ENCODE measurements at places on chromosomes 12 and 14. TPM values are rescaled to one million over a fixed set of nuclear protein-coding genes. Genes with fewer than 3 reads are reported as not detected.

- peak; percentile 43 for DNase-seq
Observed at GRCh38 chr12:120468821-120469449, 613 bp downstream of the SRSF9 start.

- DNase-seq, result peak; percentile 50
Observed at GRCh38 chr14:101561145-101561896, at the start of gene DIO3. DIO3 (plus strand) TSS chr14:101561495.

DNA sequence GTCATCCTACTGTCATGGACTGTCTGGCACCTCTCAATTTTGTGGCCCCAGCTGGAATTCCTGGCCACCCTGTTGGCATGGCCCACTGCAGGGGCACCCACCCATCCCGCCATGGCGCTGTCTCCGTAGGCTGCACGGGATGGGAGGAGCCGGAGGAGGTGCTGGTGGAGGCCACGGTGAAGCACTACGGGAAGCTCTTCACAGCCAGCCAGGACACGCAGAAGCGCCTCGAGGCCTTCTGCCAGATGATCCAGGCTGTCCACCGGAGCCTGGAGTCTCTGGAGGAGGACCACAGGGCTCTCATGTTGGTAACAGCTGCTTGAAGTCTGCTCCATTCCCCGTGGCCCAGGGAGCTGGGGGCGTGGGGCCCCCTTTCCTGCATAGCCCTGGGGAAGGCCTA, 3.9 kb downstream of the CCDC197 start:
- DNase-seq, result peak; percentile 34

DNA sequence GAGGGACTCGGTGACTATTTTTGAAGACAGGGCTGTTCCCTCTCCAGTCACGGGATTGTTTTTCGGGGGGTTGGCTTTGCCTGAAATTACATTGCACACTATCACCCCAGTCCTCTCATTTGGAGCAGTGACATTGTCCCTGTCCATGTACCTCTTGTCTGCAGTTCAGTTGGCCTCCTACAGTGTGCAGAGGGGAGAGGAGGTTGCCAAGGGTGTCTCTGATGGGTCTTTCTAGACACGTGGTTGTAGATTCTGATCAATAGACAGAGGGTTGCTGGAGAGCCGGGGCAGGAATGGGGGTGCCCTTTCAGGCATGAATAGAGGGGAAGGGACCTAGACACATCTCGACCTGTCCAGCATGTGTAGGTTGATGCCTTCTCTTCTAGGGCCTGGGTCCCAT, 1.2 kb downstream of the TMEM120B start:
- no peak for DNase-seq

DNA sequence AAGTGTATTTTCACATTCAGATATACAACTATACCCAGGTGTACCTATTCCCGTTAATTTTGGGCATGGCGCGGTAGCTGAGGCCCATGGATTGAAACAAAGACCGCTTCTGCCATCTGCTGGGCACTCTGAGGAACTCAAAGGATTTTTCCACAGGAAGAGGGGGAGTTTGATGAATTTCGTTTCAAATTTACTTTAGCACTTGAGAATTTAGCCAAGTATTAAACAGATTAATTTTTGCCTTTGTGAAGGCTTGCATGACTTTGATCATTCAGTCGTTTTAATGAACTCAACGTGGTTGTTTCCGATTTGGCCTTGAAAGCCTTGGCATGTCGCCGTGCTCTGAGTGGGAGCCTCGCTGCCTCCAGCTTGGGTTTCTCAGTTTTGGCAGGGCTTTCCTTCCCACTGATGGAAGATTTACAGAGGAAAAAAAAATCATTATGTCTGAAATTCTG, 153.2 kb upstream of the DDHD1 start:
- peak; percentile 56 for DNase-seq

DNA sequence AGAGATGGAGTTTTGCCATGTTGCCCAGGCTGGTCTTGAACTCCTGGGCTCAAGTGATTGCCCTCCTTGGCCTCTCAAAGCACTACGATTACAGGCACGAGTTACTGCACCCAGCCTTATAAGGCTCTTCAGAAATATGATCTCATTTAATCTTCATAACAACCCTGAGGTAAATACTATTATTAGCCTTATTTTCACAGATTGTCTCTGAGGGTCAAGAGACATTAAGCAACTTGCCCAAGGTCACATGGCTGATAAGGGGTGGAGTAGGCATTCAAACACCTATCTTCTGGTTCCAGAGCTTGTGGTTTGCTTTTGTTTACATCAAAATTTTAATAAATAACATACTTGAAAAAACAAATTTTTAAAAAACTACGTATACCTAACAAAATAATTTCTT, 5.1 kb downstream of the PRKAG1 start:
- DNase-seq, result no peak

GRCh38 chr14:72311116-72311515, 378.9 kb downstream of the RGS6 start:
- peak; percentile 6 for DNase-seq

GRCh38 chr12:50073206-50073605, 11.9 kb upstream of the SMARCD1 start:
- no peak for DNase-seq

GRCh38 chr14:26841920-26842741, 244.3 kb upstream of the NOVA1 start:
- DNase-seq, result peak; percentile 14

DNA sequence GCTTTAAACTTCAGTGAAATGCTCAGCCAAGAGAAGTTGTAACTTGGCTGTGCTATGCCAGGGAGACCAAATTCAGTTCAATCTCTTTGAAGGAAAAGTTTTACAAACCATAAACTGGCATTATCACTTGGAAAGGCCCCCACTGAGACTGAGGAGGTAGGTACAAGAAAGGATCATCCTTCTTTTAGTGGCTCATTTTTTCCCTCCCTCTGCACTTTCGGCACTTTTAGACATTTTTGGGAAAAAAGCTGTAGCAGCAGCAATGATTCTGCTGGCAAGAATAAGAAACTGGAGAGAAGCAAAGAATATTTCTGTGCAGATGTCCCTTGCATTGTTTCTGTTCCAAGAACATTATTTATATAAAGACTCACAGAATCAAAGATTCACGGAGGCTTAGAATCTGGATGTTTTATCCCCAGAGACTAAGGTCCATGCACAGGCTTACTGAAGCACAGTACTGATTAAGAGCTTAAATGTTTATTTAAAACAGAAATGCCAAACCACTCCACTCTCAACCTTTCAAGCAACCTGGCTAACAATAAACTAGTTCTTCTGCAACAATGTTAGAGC, 12.3 kb downstream of the ZC2HC1C start:
- peak; percentile 69 for DNase-seq

- DNase-seq, result peak; percentile 3
Observed at GRCh38 chr14:30054201-30054600, 126.6 kb upstream of the PRKD1 start.

- DNase-seq, result no peak
Observed at GRCh38 chr12:111156304-111156703, 212.6 kb downstream of the PHETA1 start.

DNA sequence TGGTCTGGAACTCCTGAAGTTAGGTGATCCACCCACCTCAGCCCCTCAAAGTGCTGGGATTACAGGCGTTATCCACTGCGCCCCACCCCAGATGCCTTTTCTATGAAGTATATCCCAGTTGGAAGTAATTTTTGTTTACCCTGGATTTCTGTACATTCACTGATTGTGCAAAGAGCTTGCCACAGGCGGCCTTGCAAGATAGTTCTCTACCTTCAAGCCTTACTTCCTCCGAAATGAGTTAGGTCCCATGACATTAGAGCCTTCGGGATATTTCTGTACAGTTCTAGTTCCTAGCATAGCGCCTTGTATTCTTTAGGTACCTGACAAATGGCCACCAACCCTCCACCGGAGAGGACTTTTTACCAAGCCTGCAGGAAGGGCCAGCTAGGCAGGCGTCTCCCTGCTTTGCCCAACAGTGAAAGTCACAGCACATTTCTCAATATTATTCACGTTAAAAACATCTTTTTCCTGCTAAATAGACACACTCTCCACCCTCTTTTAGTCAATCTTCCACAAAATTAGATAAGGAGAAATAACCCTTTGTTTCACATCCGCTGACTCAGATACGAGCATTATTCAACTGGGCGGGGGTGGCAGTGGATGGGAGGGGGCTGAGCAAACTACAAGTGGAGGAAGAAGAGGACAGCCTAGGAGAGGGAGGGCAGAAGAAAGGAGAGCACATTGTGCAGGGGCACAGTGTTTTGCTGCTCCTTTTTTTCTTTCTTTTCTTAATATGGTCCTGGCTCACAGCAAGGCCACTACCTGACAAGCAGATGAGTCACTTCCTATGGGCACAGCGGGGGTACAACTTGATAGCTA, 40.0 kb upstream of the CAPRIN2 start:
- DNase-seq, result peak; percentile 10

GRCh38 chr12:3033539-3033867, 43.7 kb upstream of the TSPAN9 start:
- DNase-seq, result no peak

- DNase-seq, result no peak
Observed at GRCh38 chr14:22502551-22502950, 86.5 kb downstream of the DAD1 start.

- DNase-seq, result no peak
Observed at GRCh38 chr12:4289231-4289878, 15.8 kb downstream of the CCND2 start.

DNA sequence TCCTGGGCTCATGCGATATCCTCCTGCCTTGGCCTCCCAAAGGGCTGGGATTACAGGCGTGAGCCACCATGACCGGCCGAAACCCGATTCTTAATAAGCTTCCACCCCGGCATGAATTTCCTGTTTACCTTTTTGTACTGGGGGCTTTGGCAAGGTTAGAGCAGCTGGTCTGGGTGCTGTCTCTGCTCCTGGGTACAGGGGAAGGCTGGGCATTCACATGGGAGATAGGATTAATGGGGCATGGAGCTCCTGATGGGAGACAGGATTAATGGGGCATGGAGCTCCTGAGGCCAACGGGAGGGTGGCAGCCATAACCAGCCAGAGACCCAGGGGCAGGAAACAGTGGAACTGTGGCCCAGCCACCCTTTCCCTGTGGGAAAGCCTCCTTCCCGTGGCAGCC, 69.5 kb upstream of the DICER1 start:
- no peak for DNase-seq

DNA sequence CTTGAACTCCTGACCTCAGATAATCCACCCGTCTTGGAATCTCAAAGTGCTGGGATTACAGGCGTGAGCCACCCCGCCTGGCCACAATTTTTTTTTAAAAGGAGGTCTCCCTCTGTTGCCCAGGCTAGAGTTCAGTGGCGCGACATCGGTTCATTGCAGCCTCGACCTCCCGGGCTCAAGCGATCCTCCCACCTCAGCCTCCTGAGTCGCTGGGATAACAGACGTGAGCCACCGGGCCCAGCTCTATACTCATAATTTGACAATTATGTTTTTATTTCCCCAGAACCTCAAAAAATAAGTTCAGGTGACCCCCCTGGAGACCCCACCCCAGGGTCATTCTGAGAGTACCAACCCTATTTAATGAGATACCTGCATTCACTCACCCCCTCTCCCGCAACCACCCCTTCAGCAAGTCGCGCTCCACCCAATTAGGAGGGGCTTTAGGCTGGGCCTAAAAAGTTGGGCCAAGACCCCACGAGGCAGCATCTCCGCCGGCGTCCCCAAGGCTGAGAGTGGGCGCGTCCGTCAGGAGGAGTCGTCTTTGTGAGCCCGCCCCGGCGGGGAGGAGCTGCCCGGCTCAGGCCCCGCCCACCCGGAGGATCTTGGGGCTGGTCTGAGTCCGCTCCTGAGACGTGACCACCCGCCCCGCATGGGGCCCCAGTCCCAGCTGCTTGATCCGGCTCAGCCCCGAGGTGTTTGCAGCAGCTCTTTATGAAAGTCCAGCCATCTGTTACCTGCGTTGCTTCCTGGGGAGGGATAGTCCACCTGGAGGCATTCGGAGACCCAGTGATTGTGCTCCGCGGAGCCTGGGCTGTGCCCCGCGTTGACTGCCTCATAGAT, at the start of gene ANKRD33:
Gene ANKRD33 (plus strand): TSS at position 628 of the 840 bp plus-strand sequence. CDS start 84 bp downstream, at position 712.
- no peak for DNase-seq

The BATF gene
- 2.2 TPM for total RNA-seq

The FAM177A1 gene
- 68.1 TPM for total RNA-seq

The IL23A gene
- 6.0 TPM for total RNA-seq

The ABCC9 gene
- 37.1 TPM for total RNA-seq

The SERPINA9 gene
- total RNA-seq, result 1.4 TPM

The OR4K14 gene
- total RNA-seq, result 5.1 TPM

The CIROP gene
- total RNA-seq, result 0.72 TPM

The RND1 gene
- 5.8 TPM for total RNA-seq

The SLC16A7 gene
- 41.2 TPM for total RNA-seq

The LRRC10 gene
- 0.24 TPM for total RNA-seq

All from umbilical cord (tissue), 2 donors.